Activated gamma-delta T cell treated with Interleukin-2 at 50 U/mL for 16 hours (primary cell): ENCODE measurements at places on chromosomes 7 and 10.

- DNase-seq, result no peak
Observed at GRCh38 chr10:102675011-102675665, 30.9 kb downstream of the TRIM8 start.

GRCh38 chr7:33933611-33934281 lies 28.4 kb downstream of the BMPER start:
- no peak for DNase-seq

DNA sequence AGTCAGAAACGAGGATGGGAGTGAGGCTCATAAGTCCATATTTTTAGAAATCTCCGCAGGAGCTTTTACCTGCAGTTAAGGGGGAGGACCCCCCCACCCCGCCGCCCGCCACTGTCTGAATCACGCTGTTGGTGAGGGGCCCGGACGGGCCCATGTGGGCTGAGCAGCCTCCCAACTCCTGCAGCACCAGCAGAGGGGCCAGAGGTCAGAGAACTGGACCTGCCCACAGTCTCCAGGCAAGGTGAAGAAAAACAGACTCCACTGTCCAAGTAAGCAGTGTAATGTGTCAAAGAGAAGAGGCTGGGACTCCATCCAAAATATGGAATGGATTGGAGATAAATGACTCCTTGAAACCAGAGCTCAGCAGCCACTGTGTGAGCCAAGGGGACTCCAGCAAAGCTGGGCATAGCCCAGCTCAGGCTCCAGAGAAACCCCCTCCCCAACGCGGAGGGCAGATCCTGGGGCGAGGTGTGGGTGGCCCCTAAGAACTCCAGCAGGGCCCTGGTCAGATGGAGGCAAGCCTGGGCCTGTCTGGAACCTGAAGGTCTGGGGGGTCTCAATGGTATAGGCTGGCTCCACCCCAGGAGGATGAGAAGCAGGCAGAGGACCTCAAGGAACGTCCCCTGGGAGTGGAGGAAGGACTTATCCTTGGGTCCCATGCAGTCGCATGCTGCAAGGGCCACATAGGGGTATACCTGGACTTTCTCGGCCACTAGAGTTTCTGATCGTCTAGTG lies 128.5 kb upstream of the TNS3 start:
- DNase-seq, result no peak

GRCh38 chr10:49837685-49838084 lies 75.6 kb upstream of the OGDHL start:
- no peak for DNase-seq

- no peak for DNase-seq
Observed at GRCh38 chr10:89609833-89610346, 35.2 kb downstream of the PANK1 start.
